ENCODE measurements at places on chromosomes 16 and 17.

- peak; percentile 14 for DNase-seq
Measured at GRCh38 chr17:32487473-32488176, 832 bp downstream of the CDK5R1 start.

DNA sequence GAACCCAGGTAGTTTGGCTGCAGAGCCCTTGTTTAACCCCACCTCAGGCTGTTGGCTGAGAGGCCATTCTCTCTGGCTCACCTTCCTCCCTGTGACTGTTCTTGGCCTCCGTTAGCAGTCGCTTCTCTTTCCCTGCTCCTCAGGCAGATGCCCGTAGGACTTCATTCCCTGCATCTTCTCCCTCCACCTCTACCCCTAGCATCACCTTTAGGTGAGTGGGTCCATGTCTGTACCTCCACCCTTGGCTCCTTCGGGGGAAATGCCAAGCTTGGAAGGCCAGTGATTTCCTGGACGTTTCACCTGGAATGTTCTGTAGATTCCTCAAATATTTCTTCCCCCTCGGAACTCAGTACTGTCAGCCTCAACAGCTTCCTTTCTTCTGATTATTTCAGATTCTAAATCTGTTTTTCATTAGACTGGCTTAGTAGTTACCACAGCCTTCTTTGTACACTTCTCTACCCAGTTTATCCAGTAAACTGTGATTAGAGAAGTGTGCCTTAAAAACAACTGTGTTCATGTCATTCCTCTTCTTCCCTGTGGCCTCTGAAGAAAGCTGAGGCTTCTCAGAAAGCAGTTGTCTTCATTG, 227.9 kb downstream of the MSI2 start:
- no peak for DNase-seq

DNA sequence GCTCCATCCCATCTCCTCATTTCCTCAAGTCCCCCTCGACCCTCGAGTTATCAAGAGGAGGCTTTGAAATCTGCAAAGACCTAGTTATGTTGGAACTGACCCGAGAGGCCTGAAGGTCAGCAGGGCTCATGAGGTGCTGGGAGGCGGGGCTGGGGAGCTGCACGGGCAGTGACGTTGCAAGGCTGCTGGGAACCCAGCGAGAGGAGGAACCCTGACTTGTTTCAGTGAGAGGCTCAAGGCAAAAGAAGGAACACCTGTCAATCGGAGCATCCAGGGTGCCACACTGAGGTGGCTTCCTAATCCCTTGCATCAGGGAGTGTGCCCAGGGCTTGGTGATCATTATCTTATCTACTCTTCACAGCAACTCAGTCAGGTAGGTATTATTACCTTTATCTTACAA, 86.9 kb downstream of the CDH11 start:
- DNase-seq: no peak

DNA sequence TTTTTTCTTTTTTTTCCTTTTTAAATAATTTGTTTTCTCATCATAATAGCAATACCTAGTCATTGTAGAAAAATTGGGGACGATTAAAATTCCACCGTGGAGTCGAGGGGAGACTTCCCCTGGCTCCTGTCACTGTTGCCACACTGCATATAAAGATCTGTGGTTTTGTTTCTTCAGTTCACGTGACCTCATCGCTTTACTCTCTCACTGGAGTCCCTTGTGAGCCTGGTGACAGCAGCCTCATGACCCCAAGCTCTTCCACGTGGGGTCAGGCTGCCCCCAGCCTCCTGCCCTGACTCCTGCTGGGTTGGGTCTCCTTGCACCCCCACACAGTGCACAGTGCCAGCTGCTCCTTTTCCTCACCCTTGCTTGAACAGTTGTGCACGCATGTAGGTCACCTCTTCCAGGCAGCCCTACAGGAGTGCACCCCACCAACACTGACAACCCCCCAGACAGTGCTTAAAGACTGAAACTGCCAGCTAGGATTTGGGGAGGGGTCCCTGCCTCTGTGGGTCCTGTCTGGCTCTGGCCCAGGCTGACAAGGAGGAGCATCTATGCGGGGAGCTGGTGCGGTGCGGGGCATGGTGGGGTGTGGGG, 7.3 kb upstream of the METRNL start:
- DNase-seq: peak; percentile 19

DNA sequence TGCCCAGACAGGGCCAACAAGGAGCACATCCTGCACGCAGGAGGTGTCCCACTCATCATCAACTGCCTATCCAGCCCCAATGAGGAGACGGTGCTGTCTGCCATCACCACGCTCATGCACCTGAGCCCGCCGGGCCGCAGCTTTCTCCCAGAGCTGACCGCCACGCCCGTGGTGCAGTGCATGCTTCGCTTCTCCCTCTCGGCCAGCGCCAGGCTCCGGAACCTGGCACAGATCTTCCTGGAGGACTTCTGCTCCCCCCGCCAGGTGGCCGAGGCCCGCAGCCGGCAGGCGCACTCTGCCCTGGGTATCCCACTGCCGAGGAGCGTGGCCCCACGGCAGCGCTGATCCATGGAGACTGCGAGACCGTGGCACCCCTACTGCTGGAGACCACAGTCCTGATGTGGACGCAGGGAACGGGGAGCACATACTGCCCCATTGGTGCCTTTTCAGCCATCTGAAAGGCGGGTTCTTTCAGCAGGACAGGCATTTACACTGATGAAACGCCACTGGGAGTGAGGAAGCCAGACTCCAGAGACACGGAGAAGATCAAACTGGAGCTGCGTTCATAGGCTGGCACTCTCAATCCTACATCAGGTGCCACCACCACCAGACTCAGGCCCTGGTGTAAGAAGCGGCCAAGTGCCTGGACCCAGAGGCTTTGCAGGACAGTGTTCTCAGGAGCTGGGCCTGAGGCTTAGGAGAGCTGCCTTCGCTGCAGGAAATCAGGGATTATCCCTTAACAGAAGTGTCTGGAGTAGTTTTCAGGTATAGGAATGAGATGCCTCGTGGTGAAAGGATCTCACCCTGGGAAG, 2.6 kb downstream of the NT5C start:
- no peak for DNase-seq

- no peak for DNase-seq
Measured at GRCh38 chr17:75498039-75498725, 17.2 kb downstream of the CASKIN2 start.

- peak; percentile 89 for DNase-seq
Measured at GRCh38 chr17:62965686-62966425, at the start of gene TANC2. TSS of gene TANC2 (plus strand) at chr17:62966235. CDS start at chr17:63009560, 43,325 bp downstream.

- no peak for DNase-seq
Measured at GRCh38 chr16:67963662-67964321, 4.6 kb downstream of the SLC12A4 start.

GRCh38 chr16:138049-138417, 440 bp downstream of the NPRL3 start:
- DNase-seq: no peak

DNA sequence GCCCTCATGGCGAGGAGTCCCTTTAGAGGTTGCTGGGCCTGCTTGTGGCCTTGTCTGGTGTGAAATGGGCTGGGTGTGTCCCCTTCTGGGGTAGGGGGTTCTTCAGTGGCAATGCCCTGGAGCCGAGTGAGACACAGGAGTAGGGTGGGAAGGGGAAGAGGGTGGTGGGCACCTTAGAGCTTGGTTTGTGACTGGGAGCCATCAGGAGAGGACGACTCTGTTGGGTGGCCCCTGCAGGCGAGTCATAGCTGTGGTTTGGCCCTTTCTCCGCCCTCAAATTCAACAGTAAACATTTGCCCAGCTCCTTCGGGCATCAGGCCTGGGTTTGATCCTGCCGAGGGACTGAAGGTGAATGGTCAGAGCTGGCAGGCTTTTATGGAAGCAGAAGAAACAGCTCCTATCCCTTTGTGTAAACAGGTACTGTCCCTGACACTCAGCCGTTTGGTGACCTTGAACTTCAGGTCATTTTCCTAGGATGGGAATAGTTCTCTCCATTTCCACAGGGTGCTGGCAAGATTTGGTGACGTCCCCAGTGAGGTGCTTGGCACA, 2.9 kb downstream of the E4F1 start:
- no peak for DNase-seq

Measured in SK-MEL-5 (cell line).